GM04503 (cell line): ENCODE measurements at places on chromosomes 7 and 10.

GRCh38 chr10:93595378-93596161 is 5.5 kb downstream of the RBP4 start:
- DNase-seq, result no peak

DNA sequence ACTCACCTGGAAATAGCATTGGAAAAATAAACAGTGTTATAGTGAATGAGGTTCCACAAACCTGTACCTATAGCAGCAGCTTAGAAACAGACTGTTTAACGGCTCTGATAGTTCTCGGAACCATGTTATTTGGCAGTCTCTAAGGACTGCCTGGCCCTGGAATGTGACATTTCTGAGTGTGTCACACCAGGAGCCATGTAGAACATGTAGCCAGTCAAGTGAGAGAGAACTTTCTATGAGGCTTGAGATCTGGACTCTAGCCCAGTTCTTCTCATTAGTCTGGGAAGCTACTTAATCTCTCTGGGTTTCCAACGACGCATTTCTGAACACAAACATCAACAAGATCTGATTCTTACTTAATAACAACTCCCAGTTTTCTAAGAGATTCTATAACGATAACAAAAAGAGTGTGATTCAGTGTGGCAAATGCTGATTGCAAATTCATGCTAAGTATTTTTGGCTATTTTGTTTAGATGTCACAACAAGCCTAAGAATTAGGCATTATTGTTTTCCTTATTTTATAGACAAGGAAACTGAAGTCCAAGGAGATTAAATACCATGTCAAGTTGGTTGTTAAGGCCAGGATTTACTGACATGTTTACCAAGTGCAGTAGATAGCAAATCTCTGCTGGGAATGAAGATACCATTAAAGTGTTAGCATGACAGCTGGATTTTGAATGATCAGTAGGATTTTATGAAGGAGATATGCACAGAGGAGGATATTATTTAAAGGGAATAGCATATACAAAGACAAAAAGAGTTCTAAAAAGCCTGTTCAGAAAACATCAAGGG is 47.2 kb downstream of the APBB1IP start:
- DNase-seq, result no peak

DNA sequence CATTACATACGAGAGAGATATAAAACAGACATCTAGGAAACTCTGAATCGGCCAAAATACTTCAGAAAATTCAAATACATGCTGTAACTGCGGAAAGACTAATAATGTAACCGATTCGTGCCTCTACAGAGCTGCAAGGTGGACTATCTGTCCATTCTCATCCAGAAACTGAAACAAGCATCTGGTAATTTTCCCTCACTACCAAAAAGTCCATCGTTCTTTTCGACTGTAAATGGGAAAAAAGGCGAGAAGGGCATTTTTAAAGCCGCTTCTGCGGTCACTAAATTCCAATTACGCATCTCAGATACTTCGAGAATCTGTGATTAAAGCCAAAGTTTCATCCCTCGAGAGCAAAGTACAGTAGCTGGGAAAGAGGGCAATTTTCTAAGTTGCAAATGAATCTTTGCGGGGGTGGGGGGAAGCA is 1.3 kb downstream of the OGA start:
- DNase-seq, result no peak

DNA sequence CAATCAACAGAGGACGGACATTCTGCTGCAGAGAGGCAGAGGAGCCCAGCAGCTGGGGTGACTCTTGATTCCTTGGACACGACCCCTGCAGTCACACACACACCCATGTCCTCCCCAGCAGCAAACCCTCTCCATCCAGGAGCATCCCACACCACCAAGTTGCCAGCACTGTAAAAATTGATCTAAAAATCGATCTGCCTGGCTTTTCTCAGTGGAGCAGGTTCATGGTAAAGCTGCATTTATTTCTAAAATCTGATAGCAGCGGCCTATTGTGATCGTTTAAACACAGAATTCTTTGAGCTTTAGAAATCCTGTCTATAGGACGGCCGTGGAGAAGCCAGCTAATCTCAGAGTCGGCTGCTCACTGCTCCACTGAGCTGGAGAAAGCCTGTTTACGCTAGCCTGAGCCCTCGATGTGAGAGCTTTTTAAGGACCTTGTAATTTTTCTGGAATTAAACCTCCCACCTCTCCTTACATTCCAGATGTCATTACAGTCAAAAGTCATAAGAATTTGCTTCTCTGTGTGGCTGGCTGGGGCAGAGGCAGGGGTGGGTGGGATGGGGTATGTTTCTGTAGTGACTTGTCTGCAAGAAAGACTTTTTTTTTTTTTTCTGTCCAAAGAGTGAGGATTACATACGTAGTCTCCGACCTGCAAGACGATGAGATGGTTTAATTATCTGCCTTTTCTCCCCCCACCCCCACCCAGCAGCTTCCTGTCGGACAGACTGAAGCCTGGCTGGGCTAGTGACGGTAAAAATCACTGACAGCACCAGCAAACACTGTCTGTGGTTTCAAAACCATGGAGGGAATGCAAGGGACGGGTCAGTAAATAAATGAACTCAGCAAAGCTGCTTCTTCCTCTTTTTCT is 31.6 kb downstream of the TRIM8 start:
- peak; percentile 85 for DNase-seq
